ENCODE measurements at places on chromosomes 3 and 15.

DNA sequence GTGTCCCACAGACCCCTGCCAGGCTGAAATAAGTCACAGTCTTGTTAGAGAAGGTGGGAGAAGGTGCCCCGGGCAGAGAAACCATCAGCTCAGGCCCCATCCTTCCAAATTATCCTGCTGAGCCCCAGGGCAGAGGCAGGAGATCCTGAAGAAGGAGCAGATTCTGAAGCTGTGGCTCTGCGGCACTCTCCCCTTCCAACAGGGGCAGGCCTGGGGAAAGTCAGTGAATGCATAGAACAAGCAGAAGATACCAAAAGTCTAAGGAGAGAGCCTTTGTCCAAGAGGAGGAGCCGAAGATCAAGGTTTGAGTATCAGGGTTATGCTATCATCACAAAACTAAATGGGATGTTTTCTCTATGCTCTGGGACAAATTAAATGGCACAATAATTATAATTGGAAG, 249.3 kb downstream of the XXYLT1 start:
- DNase-seq: no peak

DNA sequence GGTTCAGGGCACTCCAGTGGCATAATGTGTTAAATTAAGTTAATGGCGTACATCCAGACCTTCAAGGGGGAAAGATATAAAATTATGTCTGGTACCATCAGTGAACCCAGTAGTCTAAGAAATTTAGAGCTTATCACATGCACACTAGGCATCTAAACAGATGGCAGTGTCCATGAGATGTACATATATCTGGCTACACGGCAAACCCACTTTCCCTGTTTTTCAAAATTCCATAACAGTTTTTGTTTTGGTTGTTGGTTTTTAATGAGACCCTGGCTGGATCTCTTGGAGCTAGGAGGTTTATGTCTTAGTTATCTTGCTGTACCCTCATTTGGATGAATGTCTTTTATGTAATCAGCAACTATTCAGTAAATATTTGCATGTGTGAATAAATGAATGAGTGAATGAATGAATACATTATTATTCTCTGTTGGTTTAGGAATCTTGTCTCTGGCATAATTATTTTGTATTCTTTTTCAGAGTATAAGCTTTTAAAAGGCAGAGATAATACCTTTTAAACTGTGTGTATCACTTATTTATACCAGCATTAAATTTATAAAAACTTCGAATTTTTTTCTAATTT, 3.1 kb upstream of the UTS2B start:
- no peak for DNase-seq

GRCh38 chr15:80588801-80589200, 106.3 kb upstream of the ABHD17C start:
- no peak for DNase-seq

DNA sequence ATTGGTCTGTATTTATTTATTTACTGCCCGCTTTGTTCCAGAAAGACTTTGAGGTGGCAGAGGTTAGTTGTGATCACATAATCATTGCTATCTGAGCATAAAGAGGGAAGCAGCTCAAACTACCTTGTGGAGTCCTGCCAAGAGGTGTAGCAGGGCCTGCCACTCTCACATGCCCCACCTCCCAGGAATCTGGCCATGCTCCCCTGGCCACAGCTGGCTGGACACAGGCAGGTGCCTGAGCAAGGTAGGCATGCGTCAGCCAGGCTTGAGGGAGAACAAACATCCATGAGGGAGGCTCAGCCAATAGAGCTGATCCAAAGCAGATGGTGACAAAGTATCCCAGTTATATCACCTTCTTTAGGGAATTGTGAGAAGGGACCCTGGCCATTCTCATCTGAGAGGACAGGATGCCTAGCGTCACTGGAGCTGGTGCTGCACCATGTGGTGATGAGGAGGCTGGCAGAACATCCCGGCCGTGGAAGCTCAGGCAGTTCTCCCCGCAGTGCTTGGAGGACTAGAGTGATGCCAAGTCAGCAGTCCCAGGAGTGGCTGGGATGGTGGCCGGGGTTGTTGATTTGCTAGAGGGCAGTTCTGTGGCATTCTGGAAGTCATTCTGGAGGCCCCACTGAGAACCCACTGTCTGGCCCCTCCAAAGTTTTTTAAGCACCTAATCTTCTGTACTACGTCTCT, 6.8 kb upstream of the POLG start:
- no peak for DNase-seq

DNA sequence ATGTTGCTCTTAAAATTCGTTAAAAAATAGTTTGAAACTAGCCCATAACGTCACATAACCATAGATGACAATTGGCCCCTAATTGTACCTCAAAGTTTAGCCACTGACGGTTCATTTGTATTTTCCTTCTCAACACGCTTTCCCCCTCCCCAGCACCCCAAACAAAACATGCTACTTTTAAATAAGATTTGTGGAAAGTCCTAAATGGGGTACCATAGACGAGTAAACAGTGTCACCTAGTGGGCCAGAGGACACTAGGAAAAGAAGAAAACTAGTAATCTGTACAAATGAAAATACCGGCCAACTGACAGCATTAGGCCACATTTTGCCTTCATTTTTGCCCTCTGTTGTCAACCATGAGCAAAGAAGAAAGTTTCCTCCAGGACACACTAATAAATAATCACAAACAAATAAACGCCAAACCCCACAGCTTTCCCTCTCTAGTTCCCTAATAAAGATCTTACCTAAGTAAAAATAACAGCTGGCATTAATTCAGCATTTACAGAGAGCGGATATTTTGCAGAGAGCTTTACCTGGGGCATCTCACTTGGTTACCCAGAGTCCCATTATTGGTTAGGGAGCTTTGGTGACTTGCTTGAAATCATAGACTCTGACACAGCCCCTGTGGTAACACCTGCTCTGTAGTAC, 175.1 kb upstream of the ATP11B start:
- no peak for DNase-seq

DNA sequence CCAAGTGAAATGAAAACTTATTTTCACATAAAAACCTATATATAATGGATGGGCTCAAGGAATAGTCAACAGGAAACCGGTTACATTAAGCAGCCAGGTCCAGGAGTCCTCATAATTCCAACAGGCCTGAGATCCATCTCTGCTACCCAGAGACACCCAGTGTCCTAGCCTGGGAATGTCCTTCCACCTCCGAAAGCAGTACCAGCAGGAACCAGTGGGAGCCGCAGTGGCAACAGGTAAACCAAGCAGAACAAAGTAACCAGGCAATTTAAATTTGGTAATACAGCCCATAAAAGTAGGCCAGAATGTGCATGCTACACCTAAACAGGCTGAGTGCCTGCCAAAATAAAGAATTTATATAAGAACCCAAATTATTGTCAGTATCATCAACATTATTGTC, 195.6 kb downstream of the ZBBX start:
- DNase-seq: no peak

- DNase-seq: no peak
These were observed 72.1 kb upstream of the EPHB1 start for GRCh38 chr3:134722969-134723368.

- no peak for DNase-seq
These were observed 863.3 kb downstream of the IGSF11 start for GRCh38 chr3:118171236-118171852.

DNA sequence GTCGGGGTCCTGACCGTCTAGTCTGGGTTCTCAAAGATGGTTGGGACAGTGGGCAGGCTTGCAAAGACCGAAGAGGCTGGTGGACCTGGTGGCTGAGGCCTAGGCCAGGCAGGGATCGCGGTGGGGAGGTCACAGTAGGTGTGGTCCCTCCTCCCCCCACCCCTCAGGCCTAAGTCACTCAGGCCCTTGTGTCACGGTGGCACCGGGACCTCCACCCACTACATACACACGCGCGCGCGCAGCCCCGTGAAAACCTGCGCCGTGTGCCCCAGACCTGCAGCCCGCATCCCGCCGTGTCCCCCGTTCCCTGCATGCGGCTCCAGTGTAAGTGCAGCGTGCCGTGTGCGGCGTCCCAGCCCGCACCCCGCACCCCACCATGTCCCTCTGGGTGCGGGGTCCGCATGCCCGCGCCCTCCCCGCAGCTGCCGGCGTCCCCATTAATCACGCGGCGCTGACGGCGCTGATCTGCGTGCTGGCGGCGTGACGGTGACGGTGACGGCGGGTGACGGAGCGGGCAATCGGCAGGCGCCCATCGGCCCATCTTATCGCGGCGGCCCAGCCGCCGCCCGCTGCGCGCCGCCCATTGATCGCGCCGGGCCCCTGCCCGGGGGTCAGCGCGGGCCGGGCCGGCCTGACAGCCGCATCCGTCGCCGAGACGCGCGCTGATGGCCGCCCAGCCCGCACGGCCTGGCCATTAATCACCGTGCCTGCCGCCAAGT, 24.4 kb downstream of the SEC61A1 start:
- DNase-seq: no peak

- DNase-seq: no peak
These were observed 7.4 kb upstream of the CCDC33 start for GRCh38 chr15:74228723-74229081.

GRCh38 chr3:183158113-183158512, 4.4 kb downstream of the LAMP3 start:
- no peak for DNase-seq

GRCh38 chr3:98750276-98750919, 12.7 kb upstream of the ST3GAL6 start:
- DNase-seq: no peak

- DNase-seq: no peak
These were observed 117.3 kb upstream of the WNT5A start for GRCh38 chr3:55604402-55604801.

DNA sequence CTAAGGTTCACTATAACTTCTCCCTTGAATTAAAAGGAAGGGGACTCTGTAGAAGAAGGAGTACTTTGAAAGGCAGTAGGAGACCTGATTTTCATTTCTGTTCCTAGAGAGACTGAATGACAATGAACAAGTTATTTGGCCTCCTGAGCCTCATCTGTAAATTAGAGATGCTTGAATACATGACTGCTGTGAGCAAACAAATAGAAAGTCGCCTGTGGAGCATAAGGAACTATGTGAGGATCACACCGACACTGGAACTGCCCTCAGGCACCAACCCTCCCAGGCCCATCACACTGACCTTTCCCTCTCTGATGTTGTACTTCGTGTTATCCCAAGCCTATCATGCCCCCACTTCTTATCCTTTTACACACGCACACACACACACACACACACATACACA, 48.6 kb downstream of the IMPG2 start:
- no peak for DNase-seq

DNA sequence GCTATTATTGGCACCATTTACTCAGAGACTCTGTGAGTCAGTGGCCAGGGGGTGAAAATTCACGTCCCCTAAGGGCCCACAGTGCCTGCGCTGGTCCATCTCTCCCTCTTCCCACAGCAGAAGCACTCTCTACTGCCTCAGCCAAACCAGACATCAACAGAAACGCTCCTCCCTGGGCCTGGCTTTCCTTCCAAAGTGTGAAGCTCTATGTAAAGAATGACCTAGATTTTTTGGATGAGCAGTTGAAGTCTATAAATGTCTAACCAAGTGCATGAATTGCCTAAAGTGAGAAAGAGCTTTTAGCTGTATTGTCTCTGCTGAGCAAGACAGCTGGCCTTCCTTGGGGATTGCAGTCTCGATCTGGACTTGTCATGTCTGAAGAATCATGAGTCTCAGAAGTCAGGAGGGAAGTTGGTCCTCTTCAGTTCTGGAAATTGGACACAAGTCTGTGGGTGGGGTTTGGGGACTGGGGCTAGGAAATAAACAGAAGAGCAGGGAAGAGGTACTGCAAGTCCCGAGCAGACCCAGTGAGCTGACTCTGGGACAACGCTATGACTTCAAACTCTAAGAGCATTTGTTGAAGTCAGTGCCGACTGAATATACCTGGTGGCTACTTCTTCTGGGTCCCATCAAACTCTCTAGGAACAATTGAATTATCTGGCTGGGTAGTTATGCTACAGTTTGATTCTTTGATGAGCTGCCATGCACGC, 29.0 kb downstream of the RASGRP1 start:
- DNase-seq: no peak

DNA sequence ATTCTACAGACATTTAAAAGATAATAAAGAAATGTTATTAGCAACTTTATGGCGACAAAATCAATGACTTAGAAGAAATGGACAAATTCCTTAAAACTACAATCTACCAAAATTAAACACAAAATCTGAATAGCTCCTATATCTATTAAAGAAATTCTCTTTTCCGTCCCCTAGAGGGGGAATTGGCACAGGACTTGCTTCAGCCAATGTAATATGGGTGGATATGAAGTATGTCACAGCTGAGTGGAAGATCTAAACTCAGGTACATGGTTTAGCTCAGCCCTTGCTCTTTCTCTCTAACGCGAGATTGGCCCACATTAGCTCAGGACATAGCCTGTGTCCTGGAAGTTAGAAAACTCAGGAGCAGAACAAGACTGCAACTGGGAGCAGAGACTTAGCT, 79.3 kb downstream of the DNAH12 start:
- DNase-seq: no peak

GRCh38 chr3:195194559-195195206, 76.3 kb downstream of the XXYLT1 start:
- no peak for DNase-seq

GRCh38 chr3:48202632-48203031, 14.4 kb upstream of the CDC25A start:
- DNase-seq: no peak

- no peak for DNase-seq
These were observed 41.5 kb downstream of the CP start for GRCh38 chr3:149180057-149180573.

- DNase-seq: no peak
These were observed 29.6 kb downstream of the PRKCD start for GRCh38 chr3:53190659-53191058.

GRCh38 chr3:139941580-139941979, 6.6 kb downstream of the CLSTN2 start:
- DNase-seq: no peak

DNA sequence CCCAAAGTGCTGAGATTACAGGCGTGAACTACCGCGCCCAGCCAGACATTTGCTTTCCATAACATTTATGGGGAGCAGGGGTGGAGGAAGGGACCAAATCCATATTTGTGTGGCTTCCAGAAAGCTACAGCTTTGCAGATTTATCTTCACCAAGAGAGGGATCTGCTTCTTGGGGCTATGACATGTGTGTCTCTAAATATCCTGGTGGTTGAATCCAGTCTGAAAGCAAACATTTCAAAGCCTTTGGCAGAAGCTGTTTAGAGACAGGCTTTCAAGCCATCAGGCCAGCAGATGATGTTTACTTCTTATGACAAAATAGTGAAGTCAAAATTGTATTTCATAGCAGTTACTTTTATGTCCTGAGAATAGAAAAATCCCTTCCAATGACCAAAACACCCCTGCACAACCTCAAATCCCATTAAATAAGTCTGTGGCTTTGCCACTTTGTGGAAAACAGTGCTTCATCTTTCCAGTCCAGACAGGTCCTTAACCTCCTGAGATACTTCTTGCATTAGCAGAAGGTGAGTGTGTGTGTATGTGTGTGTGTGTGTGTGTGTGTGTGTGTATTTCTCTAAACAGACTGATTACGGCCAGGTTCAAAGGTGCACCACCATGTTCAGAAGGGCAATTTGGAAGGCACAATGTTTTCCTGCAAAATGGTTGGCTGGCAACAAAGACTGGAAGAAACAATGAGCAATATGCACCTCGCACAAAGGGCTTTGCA, 191.4 kb upstream of the LRIG1 start:
- no peak for DNase-seq

GRCh38 chr3:114892880-114893279, 254.2 kb downstream of the ZBTB20 start:
- no peak for DNase-seq

- DNase-seq: peak; percentile 15
These were observed 269.3 kb downstream of the ARPP21 start for GRCh38 chr3:35908366-35909232.

Data from activated T-cell treated with anti-CD3 and anti-CD28 coated beads for 48 hours (primary cell).